ENCODE measurements at places on chromosomes 13 and 19.
A peak's percentile ranks its signal among the peaks of the same experiment; 100 is the strongest.

DNA sequence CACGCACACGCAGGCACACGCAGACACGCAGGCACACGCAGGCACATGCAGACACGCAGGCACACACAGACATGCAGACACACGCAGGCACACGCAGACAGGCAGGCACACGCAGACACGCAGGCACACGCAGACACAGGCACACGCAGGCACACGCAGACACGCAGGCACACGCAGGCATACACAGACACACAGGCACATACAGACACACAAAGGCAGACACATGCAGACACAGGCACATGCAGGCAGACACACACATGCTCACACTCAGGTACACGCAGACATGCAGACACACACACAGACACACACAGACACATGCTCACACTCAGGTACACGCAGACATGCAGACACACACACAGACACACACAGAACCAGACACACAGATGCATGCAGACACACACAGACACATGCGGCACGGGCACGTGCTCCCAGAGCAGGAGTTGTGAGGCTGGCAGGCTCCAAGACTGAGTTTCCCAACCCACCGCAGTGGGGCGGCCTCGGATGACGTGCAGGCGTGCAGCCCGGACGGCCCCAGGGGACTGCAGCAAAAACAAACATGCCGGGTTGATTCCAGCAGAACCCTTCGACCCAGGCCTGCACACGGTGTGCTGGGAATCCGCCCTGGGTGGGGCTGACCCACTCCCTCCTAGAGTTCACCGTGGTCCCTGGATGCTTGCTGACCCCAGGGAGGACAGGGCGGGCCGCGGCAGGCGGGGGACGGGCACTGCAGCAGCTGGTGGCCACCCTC is 100.0 kb downstream of the GADD45B start:
- no peak overlapping the region for H3K27ac ChIP-seq
- DNase-seq: peak; percentile 77
- H3K27me3 ChIP-seq: no peaks in the 10 kb centered on the region

DNA sequence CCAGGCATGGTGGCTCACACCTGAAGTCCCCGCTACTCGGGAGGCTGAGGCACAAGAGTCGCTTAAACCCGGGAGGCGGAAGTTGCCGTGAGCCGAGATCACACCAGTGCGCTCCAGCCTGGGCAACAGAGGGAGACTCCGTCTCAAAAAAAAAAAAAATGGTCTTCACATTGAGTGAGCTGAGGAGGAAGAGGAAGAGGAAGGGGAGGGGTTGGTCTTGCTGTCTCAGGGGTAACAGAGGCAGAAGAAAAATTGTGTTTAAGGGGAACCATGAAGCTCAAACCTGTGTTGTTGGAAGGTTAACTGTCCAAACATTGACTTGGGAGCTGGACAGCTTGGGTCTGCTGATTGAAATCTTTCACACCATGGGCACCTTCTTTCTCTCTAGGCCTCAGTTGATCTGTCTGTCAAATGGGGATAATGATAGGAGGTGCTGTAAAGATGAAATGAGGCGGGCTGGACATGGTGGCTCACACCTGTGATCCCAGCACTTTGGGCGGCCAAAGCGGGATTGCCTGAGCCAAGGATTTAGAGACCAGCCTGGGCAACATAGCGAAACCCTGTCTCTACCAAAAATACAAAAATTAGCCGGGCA is 9.8 kb upstream of the SLC44A2 start:
- no peak overlapping the region for H3K4me3 ChIP-seq
- H3K27ac ChIP-seq: no peak overlapping the region
- H3K27me3 ChIP-seq: no peaks in the 10 kb centered on the region
- peaks cover 10% of the 10 kb centered on the region for H3K4me1 ChIP-seq
- no peak for DNase-seq

- peaks cover 5% of the 10 kb centered on the region for H3K4me1 ChIP-seq
- no peak overlapping the region for H3K4me3 ChIP-seq
- no peaks in the 10 kb centered on the region for H3K27me3 ChIP-seq
- H3K36me3 ChIP-seq: no peaks in the 10 kb centered on the region
- no peak overlapping the region for H3K27ac ChIP-seq
These were observed 4.4 kb upstream of the C3 start for GRCh38 chr19:6724631-6725492.

DNA sequence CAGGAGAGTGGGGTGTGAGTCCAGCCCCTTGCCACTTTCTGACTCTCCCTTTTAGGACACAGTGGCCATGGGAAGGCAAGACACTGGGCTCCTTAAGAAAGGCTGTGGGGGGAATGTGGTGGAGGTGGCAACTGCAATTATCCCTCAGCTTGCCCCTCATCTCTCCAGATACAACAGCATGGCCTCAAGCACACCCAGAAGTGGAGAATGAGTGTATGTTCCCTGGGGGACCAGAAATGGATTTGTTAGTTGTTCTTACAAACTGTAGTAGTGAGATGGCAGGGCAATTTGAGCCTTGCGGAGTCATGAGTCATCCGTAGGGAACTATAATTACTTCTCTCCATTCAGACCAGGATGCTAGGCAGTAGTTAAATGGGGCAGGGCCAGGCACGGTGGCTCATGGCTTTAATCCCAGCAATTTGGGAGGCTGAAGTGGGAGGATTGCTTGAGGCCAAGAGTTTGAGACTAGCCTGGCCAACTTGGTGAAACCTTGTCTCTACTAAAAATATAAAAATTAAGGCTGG is 25.6 kb upstream of the CXCL17 start:
- peaks cover 2% of the 10 kb centered on the region for H3K27me3 ChIP-seq
- H3K4me3 ChIP-seq: no peak overlapping the region
- peaks cover 3% of the 10 kb centered on the region for H3K4me1 ChIP-seq
- H3K36me3 ChIP-seq: no peaks in the 10 kb centered on the region

- H3K27ac ChIP-seq: no peak overlapping the region
- H3K27me3 ChIP-seq: no peaks in the 10 kb centered on the region
- no peaks in the 10 kb centered on the region for H3K4me1 ChIP-seq
These were observed 2638.7 kb upstream of the PCDH20 start for GRCh38 chr13:64054321-64054720.

GRCh38 chr13:77370888-77371287 is 44.0 kb upstream of the MYCBP2 start:
- H3K4me1 ChIP-seq: no peaks in the 10 kb centered on the region
- no peaks in the 10 kb centered on the region for H3K27me3 ChIP-seq
- no peak overlapping the region for H3K4me3 ChIP-seq

DNA sequence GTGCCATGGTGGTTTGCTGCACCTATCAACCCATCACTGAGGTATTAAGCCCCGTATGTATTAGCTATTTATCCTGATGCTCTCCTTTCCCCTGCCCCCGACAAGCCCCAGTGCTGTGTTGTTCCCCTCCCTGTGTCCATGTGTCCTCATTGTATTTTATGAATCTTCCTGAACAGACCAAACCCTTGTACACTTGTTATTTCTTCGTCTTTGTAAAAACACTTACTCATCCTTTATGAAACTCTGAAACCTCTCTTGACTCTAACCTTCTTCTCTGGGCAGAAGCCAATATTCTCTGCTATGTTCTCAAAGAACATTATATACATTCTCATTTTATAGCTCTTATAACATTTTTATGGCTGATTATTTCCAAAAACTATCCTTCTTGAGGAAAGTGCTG is 746.9 kb downstream of the EFNB2 start:
- no peak for DNase-seq
- H3K27me3 ChIP-seq: no peaks in the 10 kb centered on the region
- no peak overlapping the region for H3K27ac ChIP-seq
- H3K4me1 ChIP-seq: no peaks in the 10 kb centered on the region
- H3K4me3 ChIP-seq: no peak overlapping the region

- no peaks in the 10 kb centered on the region for H3K36me3 ChIP-seq
- no peak for DNase-seq
- H3K27ac ChIP-seq: no peak overlapping the region
These were observed 98.8 kb downstream of the SOX1 start for GRCh38 chr13:112165712-112166111.

DNA sequence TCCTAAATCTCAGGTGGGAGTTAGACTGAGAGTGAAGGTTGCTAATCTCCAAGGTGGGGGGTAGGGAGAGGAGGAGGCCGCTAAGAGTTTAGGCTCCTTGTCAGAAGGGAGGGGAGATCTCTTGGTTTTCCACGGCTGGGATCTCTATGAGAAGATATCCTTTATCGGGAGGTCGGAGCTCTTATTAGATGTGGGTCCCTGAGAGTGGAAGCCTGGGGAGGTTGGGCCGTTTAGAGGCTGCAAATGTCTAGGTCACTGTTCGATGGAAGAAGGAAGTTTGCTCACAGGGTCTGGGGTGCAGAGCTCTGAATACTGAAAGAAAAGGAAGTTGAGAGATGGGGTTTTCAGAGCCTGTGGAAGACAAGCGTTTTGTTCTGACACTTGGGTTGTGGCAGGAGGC is 3.8 kb downstream of the MYADM start:
- no peak overlapping the region for H3K27ac ChIP-seq
- DNase-seq: peak; percentile 26
- peaks cover 47% of the 10 kb centered on the region for H3K36me3 ChIP-seq
- peaks cover 3% of the 10 kb centered on the region for H3K4me1 ChIP-seq
- no peaks in the 10 kb centered on the region for H3K27me3 ChIP-seq
- H3K4me3 ChIP-seq: no peak overlapping the region

Data from trophoblast cell (in vitro differentiated cells and primary cell).